Transverse colon (tissue), 4 donors: ENCODE measurements at places on chromosomes 13 and 19. TPM values are rescaled to one million over a fixed set of nuclear protein-coding genes. Genes with fewer than 3 reads are reported as not detected.

DNA sequence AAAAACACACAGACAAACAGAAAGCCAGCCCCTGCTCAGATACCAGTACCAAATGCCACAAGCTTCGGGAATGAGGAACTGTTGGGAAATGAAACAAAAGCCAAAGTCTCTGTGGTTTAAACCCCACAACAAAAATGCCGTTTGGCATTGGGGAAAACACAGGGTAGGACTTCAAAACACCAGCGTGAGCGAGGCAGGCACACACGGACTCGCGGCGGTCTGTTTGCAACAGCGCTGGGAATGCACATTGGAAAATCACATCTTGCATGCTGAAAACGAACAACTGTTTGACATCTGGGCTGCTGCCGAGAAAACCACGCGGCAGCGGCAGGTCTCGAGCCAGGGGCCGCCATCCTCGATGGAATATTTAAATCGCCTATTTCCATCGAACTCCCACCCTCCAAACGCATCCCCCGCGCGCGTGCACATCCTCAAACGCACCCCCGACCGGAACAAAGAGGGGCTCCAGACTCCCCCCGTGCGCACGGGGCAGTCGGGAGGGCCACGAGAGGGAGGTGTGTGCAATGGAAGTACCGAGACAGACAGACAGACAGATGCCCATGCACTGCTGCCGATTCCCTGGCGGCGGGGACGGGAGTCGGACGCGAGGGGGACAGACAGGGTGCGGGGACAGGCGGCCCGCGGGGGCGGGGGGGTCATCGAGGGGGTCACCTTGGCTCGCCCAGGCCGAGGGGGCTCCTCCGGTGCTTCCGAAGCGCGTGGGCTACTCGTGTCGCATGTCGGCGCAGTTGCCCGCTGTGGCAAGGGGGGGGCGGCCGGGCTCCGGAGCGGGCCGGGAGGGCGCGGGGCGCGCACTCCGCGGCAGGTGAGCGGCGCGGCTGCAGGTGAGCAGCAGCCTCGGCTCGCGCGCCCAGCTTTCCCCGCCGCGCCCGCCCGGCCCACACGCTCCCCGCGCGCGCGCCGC is at the start of gene GPR12:
Gene GPR12 (minus strand): TSS at position 880 of the 925 bp plus-strand sequence. CDS start 959 bp downstream, outside the sequence.
- no peak within 1 kb of the TSS for H3K4me3 ChIP-seq
- H3K4me1 ChIP-seq = peaks cover 10% of the 10 kb centered on the region
- no peak within 1 kb of the TSS for H3K27ac ChIP-seq
- H3K27me3 ChIP-seq = peaks cover 78% of the 10 kb centered on the region
- DNase-seq = no peak

RPS28 gene
- 387 TPM for total RNA-seq

DNA sequence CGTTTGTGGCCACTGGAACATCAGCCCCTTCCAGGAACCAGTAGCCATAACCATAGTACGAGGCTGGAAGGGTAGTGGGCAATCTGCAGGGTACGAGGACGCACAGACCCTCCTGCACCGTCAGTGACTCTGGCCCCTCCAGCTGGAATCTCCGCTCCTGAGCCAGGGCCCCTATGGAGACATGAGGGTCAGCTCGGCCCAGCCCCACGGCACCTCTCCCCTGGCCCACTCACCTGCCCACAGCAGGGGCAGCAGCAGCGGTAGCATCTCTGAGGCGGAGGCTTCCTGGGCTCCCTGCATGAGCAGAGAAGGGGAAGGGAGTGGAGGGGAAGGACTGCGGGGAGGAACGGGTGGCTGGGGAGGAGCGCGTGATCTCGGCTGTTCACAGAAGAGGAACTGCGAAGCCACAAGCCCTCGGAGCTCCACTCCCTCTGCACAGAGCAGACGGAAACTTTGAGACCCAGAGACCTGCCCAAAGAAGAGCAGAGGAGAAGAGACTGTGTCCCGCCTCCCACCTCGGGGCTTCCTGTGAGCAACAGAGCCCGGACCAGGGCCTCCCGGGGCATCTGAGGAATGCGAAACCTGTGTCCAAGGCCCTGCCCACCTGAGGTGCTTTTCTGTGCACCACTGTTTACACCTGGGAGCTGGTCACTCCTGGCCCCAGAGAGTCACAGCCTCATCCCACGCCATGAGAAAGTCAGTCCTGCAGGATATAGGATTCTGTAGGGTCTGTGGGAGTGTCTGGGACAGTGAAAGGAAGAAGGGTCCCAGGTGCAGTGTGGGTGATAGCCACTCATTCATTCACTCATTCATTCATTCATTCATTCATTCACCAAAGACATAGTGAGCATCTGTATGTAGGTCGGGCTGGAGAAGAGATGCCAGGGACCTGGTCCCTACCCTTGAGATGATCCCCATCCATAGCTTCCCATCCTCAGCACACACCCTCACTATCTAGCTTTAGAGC is at the start of gene SIGLEC6:
Gene SIGLEC6 (minus strand): TSS at position 322 of the 967 bp plus-strand sequence. CDS start 22 bp downstream, at position 300.
- H3K36me3 ChIP-seq = no peaks in the 10 kb centered on the region
- H3K27me3 ChIP-seq = peaks cover 10% of the 10 kb centered on the region
- no peak within 1 kb of the TSS for H3K27ac ChIP-seq
- H3K4me3 ChIP-seq = no peak within 1 kb of the TSS
- no peaks in the 10 kb centered on the region for H3K4me1 ChIP-seq
- peak; percentile 51 for DNase-seq

COL4A1 gene
- 138 TPM for total RNA-seq

- no peak overlapping the region for H3K27ac ChIP-seq
- H3K27me3 ChIP-seq = no peaks in the 10 kb centered on the region
- no peak overlapping the region for H3K4me3 ChIP-seq
- no peaks in the 10 kb centered on the region for H3K36me3 ChIP-seq
- no peak for DNase-seq
Measured at GRCh38 chr13:91078093-91078679, 269.3 kb upstream of the MIR17HG start.

DIRAS1 gene
- 0.41 TPM for total RNA-seq

DNA sequence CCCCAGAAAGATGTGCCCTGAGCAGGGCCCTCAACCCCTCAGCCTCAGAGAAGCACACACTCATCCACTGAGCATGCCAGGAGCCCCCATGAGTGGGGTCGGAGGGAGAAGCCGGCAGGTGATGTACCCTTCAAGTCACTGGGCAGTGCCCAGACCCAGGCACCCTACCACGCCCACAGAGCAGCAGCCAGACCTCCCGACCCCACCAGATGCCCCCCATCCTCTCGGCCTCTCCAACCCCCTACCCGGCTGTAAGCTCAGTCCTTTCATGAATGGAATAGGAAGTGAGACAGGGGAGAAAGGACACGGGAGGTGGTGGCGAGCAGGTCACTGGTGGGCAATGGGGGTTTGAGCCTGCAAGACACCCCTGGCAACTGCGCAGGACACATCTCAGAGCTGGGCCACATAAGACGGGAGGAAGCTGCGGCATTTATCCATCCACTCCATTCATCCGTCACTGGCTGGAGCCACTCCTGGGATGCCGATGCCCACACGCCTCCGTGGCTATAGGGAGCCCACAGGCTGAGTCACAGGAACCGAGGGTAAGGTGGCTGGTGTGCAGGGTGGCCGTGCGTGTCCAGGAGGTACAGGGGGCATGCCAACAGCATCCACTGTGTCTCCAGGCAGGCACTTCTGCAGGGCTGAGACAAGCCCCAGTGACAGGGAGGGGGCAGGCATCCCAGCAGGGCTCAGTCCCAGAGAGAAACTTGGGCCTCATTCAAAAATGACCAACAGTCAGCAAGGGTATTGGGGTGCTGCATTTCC is 23.8 kb upstream of the VSTM2B start:
- H3K27ac ChIP-seq = no peak overlapping the region
- H3K27me3 ChIP-seq = no peaks in the 10 kb centered on the region
- no peaks in the 10 kb centered on the region for H3K4me1 ChIP-seq
- no peak overlapping the region for H3K4me3 ChIP-seq

DNA sequence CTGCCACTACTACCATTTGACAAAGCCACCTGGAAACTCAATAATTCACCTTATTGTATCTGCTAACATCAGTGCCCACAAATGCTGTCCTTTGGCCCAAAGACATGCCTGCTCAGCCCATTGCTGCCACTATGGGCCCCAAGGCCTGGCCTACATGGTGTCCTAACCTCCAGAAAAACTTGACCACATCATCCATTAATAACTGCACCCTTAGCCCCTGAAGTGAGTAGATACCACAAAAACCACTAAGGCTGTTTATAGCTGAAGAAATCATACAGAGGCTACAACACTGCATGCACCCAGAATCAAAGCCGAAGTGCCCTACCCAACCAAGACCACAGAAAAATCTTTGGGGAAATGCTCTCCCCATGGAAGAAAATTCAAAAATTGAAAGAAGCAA is 932.8 kb upstream of the SLITRK6 start:
- no peak overlapping the region for H3K4me3 ChIP-seq
- H3K27ac ChIP-seq = no peak overlapping the region
- no peaks in the 10 kb centered on the region for H3K36me3 ChIP-seq
- no peaks in the 10 kb centered on the region for H3K4me1 ChIP-seq

KIR2DL4 gene
- not detected for total RNA-seq
